ENCODE measurements at places on chromosomes 4 and X. TPM values are rescaled to one million over a fixed set of nuclear protein-coding genes. Genes with fewer than 3 reads are reported as not detected.

The NXF2B gene
- not detected for total RNA-seq

The CNKSR2 gene
- 138 TPM for total RNA-seq

The TSPAN5 gene
- 112 TPM for total RNA-seq

The PRDM8 gene
- 26.1 TPM for total RNA-seq

The VCX3A gene
- not detected for total RNA-seq

The INTU gene
- 29.0 TPM for total RNA-seq

The GATA1 gene
- total RNA-seq, result not detected
